ENCODE measurements at places on chromosomes 12 and 14.

GRCh38 chr12:80195074-80195726 lies 95.9 kb downstream of the OTOGL start:
- DNase-seq, result no peak

DNA sequence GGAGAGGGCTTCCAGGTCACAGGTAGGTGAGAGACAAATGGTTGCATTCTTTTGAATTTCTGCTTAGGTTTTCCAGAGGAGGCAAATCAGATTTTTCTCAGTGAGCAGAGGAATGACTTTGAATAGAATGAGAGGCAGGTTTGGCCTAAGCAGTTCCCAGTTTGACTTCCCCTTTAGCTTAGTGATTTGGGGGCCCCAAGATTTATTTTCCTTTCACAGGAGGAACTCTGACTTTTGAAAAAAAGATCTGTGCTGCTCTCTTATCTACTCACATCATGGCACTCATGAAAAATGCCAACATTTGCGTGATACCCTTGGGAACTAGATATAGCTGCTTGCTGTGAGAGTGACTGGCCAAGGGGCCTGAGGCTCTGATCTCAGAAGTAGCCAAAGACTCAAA lies 58.0 kb upstream of the EVL start:
- DNase-seq, result no peak

- DNase-seq, result peak; percentile 8
Measured at GRCh38 chr12:26651566-26652188, 181.3 kb downstream of the ITPR2 start.

DNA sequence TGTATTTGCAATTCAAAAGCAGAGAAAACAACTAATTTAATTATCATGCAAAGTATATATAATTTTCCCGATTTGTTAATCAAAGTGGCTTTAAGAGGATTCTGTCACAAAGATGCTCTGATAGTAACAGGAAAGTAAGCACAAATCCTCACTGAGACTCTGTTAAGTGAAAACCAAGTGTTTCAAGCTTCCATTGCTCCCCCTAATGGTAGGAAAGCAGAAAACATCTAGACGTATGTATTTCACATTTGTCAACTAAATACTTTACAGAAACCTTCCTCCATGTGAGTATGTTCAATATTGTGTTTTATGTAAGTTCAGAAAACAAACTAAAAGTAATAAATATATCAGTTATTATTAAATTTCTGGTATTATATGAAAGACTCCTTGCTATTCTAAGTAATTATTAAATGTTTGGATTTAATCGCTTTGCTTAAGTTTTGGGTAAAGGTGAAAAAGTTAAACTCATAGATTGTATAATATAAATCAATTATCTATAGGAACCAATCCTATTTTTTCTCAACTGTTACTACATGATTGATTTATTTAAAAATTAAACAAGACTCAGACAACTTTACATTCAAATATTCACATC lies 1.5 kb upstream of the NTS start:
- DNase-seq, result no peak

GRCh38 chr12:88805286-88805685 lies 225.0 kb upstream of the KITLG start:
- DNase-seq, result no peak

GRCh38 chr14:104688505-104689108 lies 811 bp upstream of the INF2 start:
- DNase-seq, result no peak

GRCh38 chr12:52035190-52035589 lies 16.1 kb upstream of the NR4A1 start:
- no peak for DNase-seq

GRCh38 chr14:78186277-78186676 lies 16.1 kb downstream of the NRXN3 start:
- DNase-seq, result no peak

DNA sequence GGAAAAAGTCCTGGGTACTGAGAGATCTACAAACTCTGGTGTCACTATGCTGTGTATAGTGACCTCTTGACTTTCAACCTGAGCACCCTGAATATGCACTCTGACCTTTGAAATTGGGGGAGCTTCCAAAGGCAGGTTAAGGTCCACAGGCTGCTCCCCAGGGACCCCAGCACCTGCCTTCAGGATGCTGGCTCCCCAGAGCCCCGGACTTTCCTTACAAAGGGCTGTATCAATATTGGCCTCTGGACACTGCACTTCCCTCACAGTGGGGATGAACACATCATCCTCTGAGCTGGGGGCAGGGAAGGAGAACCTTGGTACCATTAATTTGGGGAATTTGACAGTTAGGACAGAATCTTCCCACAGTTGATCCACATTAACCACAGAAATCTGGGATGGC lies 14.3 kb downstream of the PLD4 start:
- no peak for DNase-seq

DNA sequence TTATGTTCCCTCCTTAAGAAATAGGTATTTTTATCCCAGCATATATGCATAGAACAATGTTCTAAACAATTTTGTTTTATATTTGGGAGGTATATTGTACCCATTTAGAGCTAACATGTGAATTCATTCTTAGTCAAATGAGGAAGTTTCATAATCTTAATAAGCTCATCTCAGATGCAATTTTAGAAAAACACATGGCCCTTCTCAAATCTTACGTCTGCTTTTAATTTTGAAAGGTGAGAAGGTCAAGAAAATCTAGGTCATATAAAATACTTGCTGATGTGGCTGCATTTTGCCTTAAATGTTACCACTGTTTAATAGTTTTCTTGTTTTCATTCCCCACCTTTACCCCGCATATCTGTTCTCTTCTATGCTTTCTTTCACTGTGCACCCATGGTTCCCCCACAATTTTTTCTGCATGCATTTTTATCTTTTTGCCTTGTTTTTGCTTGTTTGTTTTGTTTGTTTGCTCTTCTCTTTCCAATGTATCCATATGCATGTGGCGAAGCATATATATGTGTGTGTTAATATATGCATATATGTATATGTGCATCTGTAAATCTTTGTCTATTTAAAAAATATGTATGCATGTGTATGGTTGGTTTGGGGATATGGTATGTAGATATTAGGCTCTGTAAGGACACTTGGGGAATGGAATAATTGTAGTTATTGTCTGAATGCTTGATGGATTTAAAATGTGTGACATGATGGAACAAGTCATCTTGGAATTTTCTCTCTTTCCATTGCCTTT lies 317.1 kb downstream of the BCAT1 start:
- no peak for DNase-seq

- DNase-seq, result no peak
Measured at GRCh38 chr14:31492759-31493498, 5.1 kb upstream of the GPR33 start.

- peak; percentile 16 for DNase-seq
Measured at GRCh38 chr12:106760184-106760531, 14.3 kb upstream of the RIC8B start.

GRCh38 chr14:23352506-23353432 lies at the start of gene SLC22A17:
SLC22A17 (minus strand) TSS chr14:23352887.
- DNase-seq, result peak; percentile 82

- DNase-seq, result no peak
Measured at GRCh38 chr14:101072070-101072469, 168.5 kb upstream of the RTL1 start.

DNA sequence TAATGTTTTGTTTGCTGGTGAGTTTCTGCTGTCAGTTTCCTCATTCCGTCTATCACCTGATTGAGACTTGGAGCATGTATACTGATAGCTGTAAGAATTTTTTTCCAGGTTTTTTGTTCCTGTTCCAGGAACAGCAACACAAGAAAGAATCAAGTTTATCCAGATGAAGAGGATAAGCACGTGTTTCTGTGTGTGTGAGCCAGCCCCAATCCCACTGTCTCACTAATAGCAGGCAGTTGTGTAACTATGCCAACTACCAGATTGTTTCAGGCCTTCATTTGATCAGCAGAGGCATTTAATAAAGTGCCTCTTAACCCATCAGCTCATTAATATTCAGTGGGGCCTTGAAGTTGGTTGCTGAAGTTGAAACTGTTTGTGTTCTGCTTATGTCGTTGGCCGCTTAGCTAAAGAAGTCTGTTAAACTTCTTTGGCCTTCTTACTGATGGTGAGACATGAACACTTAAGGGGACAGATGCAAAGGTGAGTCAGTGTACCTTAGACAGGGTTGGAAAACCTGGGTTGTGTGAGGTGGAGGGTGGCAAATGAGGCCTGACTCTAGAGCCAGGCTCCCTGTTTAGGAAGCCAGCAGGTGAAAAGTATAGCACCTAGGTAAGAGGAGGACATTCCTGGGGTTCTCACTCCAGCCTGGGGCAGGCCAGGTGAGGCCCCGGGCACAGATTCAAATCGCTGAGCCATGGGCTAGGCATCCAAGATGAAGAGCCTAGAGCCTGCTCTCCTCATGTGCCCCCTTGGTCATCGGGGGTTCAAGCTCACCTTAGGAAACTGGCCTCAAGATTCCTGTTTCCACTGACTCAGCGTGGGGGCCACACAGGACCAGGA lies 3.7 kb downstream of the ANKRD13A start:
- DNase-seq, result no peak

DNA sequence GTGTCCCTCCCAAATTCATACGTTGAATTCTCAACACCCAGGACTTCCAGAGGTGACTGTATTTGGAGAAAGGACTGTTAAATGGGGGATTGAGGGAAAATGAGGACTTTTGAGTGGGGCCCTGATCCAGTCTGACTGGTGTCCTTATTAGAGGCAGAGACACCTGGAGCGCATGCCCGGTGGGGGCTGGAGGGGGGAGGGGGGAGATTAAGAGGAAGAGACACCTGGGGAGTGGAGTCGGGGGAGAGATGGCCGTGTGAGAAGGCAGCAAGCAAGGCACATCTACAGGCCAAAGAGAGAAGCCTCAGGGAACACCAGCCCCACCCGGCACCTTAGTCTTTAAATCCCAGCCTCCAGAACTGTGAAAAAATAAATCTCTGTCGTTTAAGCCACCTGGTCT lies 209.7 kb downstream of the SLC41A2 start:
- no peak for DNase-seq

DNA sequence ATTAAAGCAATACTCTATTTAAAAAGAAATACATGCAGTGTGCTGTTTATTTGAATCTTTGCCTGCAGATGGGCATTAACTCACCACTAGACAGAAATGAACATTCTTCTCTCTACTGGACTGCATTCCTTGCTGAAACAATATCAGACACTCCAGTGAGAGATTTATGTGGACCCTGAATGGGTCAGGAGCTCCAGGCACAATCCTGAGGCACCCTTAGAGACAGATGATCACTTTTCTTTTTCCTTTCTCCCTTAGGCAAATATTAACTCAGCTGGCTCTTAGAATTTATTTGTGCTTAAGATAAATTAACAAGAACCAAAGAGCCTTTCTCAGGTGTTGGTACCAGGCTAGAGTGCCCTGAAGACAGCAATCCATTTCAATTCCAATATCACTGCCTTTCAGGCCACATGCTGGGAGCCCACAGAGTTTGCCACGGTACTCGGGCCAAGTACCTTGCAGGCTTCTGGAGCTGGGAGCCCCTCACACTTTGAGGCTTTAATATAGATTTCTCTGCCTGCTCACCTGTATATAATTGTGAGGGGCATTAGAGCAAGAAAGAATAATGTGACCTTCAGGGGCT lies 173.0 kb downstream of the EMP1 start:
- DNase-seq, result no peak

DNA sequence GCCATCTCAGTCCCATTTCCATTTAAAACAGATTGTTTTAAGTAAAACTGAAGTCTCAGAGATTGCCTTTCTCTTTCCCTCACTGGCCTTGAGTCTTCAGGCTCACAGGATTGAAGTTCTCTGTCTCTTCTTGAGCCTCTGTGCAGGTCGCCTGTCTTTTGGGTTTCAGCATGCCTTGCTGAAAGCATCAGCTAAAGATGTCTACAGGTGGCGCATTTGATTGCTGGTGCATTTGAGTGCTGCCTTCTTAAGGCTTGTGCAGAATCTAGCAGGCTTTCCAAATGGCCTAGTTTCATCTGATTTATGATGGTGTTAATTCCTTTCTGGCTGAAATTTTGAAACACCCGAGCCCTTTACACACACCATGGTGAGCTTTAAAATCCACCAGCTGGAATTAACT lies 1062.2 kb upstream of the FBXO33 start:
- DNase-seq, result no peak

- no peak for DNase-seq
Measured at GRCh38 chr12:71046215-71046614, 111.6 kb downstream of the TSPAN8 start.

DNA sequence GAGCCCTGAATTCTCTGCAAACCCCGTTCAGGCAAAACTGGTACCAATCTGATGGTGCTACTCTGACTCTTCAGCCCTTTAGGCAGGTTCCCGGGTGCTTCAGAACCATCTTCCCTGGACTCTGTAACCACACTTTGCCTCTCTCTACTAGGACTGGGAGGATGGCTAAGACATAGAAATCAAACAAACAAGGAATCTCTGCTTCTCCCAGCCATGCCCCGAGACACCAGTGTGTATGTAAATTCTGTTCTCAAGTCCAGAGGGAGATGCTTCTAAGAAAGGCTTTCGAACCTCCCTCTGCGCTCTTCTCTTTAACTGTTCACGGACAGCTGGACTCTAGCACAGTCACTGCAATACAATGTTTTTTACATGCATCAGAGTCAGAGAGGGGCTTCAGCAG lies 1.9 kb upstream of the KCNK10 start:
- DNase-seq, result no peak

DNA sequence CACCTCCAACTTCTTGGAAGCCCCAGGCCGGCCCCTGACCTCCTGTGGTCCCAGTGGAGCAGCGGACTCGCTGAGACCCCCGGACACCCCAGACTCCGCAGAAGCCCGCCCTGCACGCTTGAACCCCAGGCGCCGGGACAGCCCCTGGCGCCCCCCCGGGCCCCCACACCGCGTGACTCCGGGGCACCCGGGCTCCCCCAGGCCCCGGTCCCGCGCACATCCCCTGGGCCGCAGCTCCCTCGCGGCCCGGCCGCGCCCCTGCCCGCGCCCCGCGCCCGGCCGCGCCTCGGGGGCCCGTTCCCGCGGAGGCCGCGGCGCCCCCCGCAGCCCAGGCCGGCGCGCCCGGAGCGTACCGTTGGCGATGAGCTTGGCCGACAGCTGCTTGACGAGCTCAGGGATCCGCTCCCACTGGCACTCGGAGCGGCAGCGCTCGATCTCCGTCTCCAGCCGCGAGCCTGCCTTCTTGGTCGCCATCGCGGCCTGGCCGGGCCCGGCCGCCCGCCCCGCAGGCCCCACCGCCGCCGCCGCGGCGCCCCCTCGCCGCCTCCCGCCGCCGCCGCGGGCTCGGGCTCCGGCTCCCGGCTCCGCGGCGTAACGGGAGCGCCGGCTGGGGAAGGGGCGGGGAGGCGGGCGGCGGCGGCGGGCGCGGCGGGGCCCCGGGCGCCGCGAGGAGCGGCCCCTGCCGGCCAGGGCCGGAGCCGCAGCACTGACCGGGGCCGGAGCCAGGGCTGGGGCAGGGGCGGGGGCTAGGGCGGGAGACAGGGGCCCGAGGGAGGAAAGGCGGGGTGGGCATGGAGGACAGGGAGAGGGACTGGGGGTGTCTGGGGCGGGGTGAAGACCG lies at the start of gene TTC7B:
TSS of gene TTC7B (minus strand) at position 609 of the 841 bp plus-strand sequence. CDS start at position 474, 135 bp downstream.
- peak; percentile 46 for DNase-seq

DNA sequence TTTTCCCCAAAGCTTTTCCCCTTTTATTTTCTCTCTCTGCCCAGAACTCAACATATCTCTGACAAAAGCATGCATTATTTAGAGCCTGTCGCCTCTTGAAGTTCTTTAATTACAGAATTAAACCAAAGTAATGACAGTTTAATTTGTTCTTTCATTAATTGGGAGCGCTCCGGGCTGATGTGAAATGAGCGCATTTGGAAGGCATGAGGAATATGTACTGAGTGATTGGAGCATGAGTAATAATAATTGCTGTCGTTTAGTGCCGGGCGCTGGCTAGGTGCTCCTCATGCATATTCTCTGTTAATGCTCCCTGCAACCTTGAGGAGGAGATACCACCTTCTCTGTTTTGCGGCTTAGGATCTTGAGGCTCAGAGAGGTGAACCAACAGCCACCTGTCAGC lies 120.5 kb downstream of the SLC25A47 start:
- no peak for DNase-seq

- no peak for DNase-seq
Measured at GRCh38 chr12:109689426-109689825, 24.2 kb upstream of the FAM222A start.

- DNase-seq, result no peak
Measured at GRCh38 chr12:124790650-124791400, 72.8 kb downstream of the SCARB1 start.

Data from amygdala (tissue), 56 donors.